Fibroblast of skin of back (primary cell): ENCODE measurements at places on chromosomes 6 and 20.

GRCh38 chr6:46269447-46270229 is 98.9 kb upstream of the ENPP5 start:
- no peak for DNase-seq

- DNase-seq = no peak
These were observed 163.4 kb downstream of the MTFR2 start for GRCh38 chr6:136086686-136087085.

- no peak for DNase-seq
These were observed 8.8 kb downstream of the DDR1 start for GRCh38 chr6:30893001-30893591.

- no peak for DNase-seq
These were observed 3.6 kb downstream of the GZF1 start for GRCh38 chr20:23365390-23366165.

GRCh38 chr20:20448881-20449280 is 81.0 kb downstream of the INSM1 start:
- DNase-seq = no peak

- peak; percentile 92 for DNase-seq
These were observed 107.3 kb upstream of the SNX9 start for GRCh38 chr6:157715728-157716164.

- no peak for DNase-seq
These were observed 211.4 kb downstream of the ERMARD start for GRCh38 chr6:169962604-169963469.

DNA sequence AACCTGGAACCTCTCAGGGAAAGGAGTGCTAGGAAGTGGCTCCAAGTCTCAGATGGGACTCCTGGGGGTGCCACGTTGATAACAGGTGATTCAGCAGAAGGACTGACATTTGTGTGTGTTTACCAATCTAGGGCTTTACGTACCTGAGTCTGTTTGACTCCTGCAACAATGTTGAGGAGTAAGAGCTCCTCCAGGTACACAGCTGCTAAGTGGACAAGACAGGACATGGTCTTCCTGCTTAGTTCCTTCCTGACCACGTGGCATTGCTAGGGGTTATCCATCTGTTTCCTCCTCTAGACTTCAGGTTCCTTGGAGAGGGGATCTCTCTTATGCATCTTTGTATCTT is 164.5 kb upstream of the SLC24A3 start:
- DNase-seq = no peak

GRCh38 chr6:82385546-82385945 is 21.9 kb downstream of the TPBG start:
- DNase-seq = no peak

DNA sequence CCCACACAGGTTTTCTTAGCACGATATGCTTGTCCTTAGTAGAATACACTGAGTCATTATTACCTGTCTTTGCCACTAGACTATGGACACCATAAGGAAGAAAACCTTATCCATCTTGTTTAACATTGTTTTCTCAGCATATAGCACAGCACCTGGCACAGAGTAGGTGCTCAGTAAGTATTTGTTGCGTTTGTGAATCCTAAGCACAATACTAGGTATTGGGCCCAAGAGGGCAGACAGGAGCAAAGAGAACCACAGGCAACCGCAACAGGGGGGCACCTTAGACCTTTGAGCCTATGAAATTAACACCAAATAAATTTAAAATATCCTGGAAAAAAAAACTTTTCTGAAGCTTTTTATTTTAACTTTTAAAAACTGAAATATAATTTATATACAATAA is 3.7 kb upstream of the NCOA6 start:
- no peak for DNase-seq

GRCh38 chr6:68087399-68088133 is 547.5 kb upstream of the ADGRB3 start:
- no peak for DNase-seq

DNA sequence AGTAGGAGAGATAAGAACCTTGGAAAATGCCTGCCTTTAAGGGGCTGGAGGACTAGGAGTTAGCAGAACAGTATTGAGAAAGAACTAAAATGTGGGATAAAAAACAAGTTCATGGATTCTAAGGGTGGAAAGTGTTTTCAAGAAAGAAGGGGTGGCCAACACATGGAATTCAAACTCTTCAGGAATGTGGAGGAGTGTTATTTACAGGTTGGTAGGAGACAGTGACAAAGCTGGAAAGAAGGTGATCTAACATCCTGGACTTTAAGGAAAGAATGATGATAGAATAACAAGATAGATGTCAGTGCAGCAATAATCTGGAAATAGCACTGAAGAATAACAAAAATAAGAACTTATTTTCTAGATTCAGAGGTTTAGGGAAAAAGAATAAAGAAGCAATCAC is 54.0 kb upstream of the TNFRSF21 start:
- no peak for DNase-seq

GRCh38 chr6:120735641-120736040 is 598.6 kb downstream of the TBC1D32 start:
- DNase-seq = peak; percentile 25

- DNase-seq = peak; percentile 74
These were observed 9.1 kb downstream of the BAK1 start for GRCh38 chr6:33570806-33571636.

- DNase-seq = no peak
These were observed 167.9 kb upstream of the MYLIP start for GRCh38 chr6:15960740-15961634.

DNA sequence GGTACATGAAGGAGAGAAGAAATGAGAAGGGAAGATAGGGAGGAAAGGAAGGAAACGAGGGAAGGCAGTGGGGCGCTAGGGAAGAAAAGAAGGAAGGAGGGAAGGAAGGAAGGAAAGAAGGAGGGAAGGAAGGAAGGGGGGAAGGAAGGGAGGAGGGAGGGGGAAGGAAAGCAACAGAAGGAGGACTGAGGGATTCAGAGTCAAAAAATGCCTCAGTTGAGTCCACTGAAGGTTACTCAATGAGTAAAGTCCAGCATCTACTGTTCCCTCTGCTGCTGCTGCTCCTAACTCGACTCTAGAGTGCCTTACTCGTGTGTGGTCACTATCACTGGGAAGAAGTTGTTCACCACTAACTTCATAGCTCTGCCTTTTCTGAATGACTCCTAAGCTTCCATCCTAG is 33.8 kb downstream of the PHACTR1 start:
- DNase-seq = no peak

- no peak for DNase-seq
These were observed 96.9 kb downstream of the SCML4 start for GRCh38 chr6:107727096-107727757.

DNA sequence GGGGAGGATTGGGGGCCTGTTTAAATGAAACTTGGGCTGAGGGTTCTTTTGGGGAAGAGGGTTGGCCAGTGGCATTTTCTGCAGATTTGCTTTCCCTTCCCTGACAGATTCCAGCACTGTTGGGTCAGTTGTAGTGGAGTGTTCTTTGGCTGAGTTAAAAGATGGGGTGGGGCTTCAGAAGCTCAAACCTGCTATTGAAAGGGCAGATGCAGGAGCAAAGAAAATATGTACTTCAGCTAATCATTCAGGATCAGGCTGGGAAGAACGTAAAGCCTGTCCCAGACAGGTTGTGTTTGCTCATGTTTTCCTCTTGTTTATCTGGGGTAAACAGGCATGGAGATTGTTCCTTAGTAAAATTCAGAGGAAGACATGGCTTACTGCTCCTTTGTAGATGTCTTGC is 2.5 kb downstream of the SASH1 start:
- DNase-seq = no peak

DNA sequence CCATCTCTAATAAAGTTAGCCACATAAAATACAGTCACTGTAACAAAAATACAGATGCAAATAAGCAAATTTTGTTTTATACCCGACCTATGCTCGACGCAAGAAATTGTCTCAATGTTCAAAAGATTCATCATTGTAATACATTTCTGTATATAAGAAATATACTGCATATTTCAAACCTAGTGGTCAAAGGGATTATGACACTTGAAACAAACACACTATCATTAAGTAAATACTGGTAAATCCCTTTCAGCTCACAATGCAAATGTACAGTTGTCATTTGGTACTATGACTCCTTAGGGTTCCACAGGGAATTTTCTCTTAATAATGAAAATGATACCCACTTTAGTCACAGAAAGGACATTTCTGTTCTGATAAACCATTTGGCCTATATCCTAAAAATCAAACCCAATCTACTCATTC is 2.2 kb downstream of the HIVEP2 start:
- DNase-seq = peak; percentile 72

GRCh38 chr6:116364321-116364720 is 6.4 kb upstream of the DSE start:
- DNase-seq = no peak

DNA sequence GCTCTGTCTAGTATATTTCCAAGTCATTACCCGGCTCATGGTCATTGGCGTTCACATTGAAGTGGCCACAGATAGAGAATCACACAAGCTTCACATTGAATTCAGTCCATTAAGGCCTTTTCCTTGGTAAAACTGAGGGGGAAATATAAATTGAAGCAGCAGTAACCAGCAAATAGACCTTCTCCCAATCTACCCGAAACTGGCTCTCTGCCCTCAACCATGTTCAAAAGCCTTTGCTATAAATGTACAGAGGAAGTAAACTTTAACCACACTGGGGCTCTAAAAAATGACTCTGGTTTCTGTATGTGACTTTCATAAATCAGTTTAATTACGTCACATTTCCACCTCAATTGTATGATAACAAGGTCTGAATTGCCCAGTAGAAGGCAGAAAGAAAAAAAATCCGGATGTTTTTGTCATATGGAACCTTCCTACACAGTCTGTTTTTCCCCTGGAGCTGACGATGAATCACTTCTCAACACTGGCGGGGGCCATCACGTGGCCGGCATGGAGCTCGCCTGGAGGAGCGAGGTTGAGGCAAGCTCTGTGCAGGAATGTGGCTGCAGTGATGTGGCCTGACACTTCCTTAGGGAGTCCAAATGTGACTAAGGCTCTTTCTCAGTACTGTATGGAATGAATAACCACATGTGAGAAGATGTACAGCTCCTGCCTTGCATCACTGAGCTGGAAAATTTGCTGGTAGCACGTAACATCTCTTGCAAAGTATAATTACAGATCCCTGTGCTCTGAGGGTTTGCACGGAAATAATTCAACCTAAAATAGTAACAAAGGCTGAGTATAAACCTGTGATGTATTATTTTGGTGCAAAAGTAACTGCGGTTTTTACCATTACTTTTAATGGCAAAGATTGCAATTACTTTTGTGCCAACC is 58.6 kb upstream of the SNX9 start:
- DNase-seq = peak; percentile 100

- DNase-seq = no peak
These were observed 80.8 kb upstream of the FUCA2 start for GRCh38 chr6:143592335-143592734.

- peak; percentile 46 for DNase-seq
These were observed 89.2 kb upstream of the ARID1B start for GRCh38 chr6:156687789-156688619.

GRCh38 chr6:74041420-74041819 is 345.4 kb downstream of the CD109 start:
- no peak for DNase-seq

DNA sequence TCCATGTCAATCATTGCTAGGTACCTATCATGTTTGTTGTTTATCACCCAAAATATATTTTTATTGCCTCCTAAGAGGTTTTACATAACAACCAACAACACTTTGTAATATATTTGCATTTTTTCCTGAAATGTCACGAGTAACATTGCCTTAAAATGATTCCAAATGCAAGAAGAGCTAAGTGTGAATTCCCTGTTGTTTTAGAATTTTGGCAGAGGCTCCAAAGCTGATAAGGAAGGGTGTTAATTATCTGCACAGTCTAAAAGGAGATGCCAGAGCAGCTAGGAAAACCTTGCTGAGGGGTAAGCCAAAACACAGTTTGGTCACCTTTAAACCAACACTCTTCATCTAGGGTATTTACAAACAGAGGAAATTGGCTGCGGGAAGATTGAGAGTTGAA is 201.9 kb upstream of the KCNQ5 start:
- no peak for DNase-seq

DNA sequence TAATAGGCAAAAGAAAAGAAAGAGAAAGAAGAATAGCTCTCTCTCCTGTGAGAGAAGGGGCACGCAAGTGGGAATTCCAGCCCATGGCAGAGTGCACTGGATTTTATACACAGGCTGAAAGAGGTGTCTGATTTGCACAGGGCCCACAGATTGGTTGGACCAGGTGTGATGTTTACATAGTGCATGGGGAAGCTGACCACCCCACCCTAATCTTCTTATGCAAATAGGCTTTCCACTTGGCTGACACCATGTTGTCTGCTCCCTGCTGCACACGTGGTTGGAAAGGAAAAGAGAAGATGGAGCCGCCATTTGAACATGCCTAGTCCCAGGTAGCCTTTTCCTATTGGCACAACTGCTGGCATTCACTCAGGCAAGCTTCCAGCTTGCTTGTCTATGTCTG is 20.2 kb downstream of the MICA start:
- no peak for DNase-seq

DNA sequence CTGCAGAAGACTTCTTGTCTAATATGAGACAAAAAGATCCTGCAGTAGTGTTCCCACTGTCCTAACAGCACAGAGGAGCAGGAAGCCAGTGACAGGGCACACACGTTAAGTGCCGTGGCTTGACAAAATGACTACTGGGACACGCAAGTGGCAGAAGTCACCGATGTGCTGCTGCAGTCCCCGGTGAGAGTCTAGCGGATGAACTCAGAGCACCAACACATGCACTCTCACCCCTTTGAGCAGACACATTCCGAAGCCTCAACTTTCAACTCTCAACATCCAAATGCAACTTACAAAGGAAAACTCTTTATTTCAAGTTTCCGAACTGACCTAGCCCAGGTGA is 898 bp downstream of the LAMA4 start:
- no peak for DNase-seq

- peak; percentile 44 for DNase-seq
These were observed 114.5 kb upstream of the TMEM170B start for GRCh38 chr6:11423072-11423471.

DNA sequence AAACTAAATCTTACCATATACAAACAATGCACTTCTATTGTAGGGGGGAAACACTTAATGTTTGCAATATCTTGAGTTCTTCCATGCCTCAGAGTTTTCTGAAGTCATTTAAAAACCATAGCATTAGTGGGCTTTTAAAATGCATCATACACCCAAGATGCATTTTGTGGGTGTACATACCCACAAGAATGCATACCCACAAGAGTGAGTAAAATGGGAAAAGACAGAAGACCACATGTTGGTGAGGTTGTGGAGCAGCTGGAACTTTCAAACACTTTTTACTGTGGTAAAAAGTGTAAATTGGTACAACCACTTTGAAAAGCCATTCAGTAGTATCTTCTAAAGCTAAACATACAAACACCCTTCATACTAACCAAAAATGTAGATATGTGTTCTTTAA is 57.5 kb downstream of the CYB5R4 start:
- DNase-seq = no peak

DNA sequence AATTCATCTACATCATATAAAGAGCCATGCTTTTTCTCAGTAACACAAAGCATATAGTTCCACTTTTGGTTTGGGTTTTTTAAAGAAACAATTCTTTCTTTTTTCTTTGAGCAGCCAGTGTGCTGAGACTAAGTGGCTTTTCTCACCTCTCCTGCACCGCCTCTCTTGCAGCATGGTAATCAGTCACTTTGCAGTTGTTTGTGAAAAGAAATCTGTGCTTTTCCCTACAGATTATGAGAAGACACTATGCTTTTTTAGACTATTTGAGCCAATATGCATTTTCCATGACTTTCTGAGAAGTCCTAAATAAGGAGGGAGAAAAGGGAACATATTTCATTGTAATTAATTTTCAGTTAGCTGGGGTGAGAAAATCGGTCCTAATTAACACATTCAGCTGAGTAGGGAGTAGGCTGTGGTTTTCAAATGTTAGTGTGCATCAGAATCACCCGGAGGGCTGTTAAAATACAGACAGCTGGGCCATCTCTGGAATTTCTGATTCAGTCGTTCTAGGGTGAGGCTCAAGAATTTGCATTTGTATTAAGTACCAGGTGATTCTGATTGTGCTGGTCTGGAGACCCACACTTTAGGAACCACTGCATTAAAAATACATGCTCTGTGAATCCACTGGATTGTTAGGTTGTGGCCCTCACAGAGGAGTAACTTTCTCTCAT is 155.2 kb downstream of the TINAG start:
- DNase-seq = no peak
